ENCODE measurements at places on chromosomes 16 and 17.
A peak's percentile ranks its signal among the peaks of the same experiment; 100 is the strongest.

DNA sequence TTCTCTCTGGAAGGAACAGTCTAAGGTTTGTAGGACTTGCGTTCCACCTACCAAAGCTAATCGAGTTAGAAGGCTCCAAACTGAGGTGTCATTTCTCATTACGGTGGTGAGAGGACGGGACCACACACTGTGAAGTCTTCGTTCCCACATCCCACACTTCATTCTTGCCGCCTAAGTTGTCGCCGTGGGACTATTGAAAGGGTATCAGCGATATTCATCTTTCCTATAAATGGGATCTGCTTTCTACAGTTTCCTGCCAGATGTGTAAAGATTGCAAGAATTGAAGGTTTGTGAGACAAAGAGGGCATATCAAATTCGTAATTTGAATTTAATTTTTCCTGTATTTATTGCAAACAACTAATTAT lies 608 bp upstream of the TRIM37 start:
- peak overlapping the region; percentile 59 for H3K27ac ChIP-seq
- H3K4me3 ChIP-seq: peak overlapping the region; percentile 93
- DNase-seq: no peak
- H3K36me3 ChIP-seq: peaks cover 40% of the 10 kb centered on the region
- H3K4me1 ChIP-seq: peaks cover 25% of the 10 kb centered on the region

DNA sequence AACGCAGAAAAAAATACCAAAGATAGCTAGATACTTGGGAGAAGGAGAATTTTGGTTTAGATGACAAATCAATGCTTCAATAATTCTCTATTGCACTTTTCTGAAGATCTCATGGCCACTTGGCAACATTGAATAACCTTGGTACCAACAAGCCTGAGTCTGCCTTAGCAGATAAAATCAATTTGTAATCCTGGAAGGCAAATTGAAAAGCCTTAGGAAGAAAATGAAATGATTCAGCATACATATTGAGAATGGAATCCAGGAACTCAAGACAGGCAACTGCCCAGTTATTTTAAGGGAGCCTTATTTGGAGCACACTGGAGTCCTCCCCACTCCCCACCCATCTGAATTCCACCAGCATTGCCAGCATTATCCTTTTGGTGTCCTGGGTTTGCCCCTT lies 109.3 kb upstream of the SOX9 start:
- H3K4me3 ChIP-seq: no peak overlapping the region
- DNase-seq: no peak
- peaks cover 22% of the 10 kb centered on the region for H3K27me3 ChIP-seq
- no peaks in the 10 kb centered on the region for H3K36me3 ChIP-seq
- no peak overlapping the region for H3K27ac ChIP-seq

- no peak for DNase-seq
- peaks cover 3% of the 10 kb centered on the region for H3K27me3 ChIP-seq
- H3K4me1 ChIP-seq: no peaks in the 10 kb centered on the region
- peak overlapping the region; percentile 21 for H3K27ac ChIP-seq
Observed at GRCh38 chr17:46200197-46200596, 7.0 kb upstream of the KANSL1 start.

- no peaks in the 10 kb centered on the region for H3K36me3 ChIP-seq
- no peak overlapping the region for H3K27ac ChIP-seq
- H3K4me3 ChIP-seq: no peak overlapping the region
- H3K27me3 ChIP-seq: peaks cover 22% of the 10 kb centered on the region
- H3K4me1 ChIP-seq: peaks cover 25% of the 10 kb centered on the region
- no peak for DNase-seq
Observed at GRCh38 chr16:86398622-86399021, 111.7 kb upstream of the FOXF1 start.
